ENCODE measurements at places on chromosomes 4 and X. TPM values are rescaled to one million over a fixed set of nuclear protein-coding genes. Genes with fewer than 3 reads are reported as not detected.

DNA sequence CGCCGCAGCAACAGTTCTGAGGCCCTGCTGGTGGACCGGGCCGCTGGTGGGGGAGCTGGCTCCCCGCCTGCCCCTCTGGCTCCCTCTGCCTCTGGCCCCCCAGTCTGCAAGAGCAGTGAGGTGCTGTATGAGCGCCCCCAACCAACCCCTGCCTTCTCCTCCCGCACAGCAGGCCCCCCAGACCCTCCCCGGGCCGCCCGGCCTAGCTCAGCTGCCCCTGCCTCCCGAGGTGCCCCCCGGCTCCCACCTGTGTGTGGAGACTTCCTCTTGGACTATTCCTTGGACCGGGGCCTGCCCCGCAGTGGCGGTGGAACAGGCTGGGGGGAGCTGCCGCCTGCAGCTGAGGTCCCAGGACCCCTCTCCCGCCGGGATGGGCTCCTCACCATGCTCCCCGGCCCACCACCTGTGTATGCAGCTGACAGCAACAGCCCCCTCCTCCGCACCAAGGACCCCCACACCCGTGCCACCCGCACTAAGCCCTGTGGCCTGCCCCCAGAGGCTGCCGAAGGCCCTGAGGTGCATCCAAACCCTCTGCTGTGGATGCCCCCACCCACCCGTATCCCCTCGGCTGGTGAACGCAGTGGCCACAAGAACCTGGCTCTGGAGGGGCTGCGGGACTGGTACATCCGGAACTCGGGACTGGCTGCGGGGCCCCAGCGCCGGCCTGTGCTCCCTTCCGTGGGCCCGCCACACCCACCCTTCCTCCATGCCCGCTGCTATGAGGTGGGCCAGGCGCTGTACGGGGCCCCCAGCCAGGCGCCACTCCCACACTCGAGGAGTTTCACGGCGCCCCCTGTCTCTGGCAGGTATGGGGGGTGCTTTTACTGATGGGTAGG, 6.3 kb downstream of the PRAF2 start:
- DNase-seq = no peak

- DNase-seq = no peak
Measured at GRCh38 chr4:144298519-144298918, 158.0 kb upstream of the GYPA start.

- DNase-seq = no peak
Measured at GRCh38 chrX:107699616-107700015, 71.3 kb downstream of the PRPS1 start.

DNA sequence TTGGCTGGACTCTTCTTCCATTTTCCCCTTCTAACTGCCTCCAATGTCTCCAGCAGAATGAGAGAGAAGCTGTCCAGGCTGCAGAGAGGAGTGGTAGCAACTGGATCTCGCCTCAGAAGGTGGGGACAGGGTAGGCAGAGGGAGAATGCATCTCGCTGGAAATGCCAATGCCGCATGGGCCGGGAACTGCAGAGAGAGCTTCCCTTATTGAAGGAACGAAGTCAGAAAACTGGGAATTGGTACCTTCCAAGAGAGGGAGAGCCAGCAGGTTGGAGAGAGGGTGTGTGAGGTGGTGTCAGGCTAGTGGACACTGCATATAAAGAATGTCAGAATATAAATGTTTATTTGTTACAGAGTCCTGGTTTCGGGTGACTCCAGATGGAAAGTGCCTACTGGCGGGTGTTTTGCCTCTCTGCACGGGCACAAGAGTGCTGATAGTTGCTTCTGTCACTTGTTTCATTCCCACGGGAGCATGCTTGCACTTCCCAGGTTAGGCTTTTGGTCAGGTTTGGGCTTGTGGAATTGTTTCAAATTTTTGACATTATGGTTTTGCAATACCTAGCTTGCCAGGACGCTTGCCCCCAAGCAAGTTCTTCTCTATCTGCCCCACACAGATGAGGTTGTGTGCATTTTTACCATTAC, 156.8 kb upstream of the STS start:
- DNase-seq = no peak

PTCHD1 gene
- polyA plus RNA-seq = 0.47 TPM

GABRG1 gene
- 0.23 TPM for polyA plus RNA-seq
